ENCODE measurements at places on chromosomes 1 and 21.

- DNase-seq: no peak
Observed at GRCh38 chr1:215321802-215322201, 239.3 kb downstream of the KCNK2 start.

DNA sequence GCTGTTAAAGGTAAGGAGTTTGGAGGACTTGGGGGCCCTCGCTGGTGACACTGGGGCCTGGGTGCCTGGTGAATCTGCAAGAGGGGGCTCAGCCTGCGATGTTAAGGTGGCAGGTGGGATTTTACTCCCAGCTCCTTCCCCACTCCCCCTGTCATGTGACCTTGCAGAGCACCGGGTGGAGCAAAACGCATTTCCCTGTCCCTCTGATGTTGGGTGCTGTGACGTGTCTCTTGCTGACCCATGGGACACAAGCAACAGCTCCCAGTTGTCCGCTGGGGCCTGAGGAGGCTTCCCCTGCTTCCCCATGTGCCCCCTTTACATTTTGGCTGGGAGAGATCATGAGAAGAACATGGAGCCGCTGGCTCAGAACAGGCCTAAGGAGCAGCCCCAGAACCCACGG is 319.0 kb downstream of the MATN1 start:
- no peak for DNase-seq

DNA sequence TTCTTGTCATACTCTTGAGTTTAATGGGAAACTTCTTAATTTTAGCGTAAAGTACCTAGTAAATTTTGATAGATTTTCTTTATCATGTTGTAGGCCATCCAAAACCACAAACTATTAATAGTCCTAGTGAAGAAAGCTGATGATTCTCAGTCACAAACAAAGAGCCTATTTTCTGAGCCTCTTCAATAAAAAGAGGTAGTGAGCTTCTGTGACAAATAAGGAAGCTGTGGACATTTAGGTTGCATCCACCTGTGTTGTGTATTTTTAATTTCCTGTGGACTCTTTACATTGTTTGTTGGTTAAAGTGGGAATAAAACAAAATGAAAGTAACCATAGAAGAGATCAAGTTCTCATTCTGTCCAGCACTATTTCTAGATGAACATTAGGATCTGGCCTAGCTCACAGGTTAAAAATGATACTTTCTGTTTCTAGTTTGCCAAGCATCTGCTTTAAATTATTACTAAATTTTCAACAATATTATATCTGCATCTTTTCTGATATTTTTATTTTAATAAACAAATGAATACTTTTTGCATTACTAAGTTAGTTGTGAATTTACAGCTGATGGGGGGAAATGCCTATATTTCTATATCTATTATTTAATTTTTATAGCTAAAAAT is 702.2 kb upstream of the ADGRL4 start:
- DNase-seq: no peak

GRCh38 chr1:119516680-119517079 is 9.7 kb downstream of the HSD3B1 start:
- no peak for DNase-seq

Measured in activated T-cell treated with anti-CD3 and anti-CD28 coated beads for 1 hour (primary cell).